Mesenteric fat pad (tissue), 1 donor: ENCODE measurements at places on chromosomes 3 and 15.

GRCh38 chr15:74682954-74683353 is 12.9 kb downstream of the EDC3 start:
- DNase-seq: no peak

DNA sequence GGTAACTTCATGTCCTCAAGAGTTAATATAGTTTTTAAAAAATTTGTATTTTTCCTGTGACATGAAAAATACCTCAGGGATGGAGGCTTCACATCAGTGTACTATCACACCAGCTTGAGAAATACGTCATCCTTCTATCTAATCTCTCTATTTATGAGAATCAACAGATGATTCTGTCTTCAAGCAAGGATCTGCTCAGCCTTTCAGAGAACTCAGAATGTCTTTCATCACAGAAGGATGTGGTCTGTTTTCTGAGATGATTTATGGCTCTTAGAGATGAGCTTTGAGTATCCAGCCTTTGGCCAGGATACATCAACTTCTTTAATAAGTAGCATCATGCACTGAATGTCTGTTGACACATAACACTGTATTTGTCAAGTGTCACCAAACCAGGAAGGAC is 193.9 kb downstream of the DTWD1 start:
- DNase-seq: no peak

DNA sequence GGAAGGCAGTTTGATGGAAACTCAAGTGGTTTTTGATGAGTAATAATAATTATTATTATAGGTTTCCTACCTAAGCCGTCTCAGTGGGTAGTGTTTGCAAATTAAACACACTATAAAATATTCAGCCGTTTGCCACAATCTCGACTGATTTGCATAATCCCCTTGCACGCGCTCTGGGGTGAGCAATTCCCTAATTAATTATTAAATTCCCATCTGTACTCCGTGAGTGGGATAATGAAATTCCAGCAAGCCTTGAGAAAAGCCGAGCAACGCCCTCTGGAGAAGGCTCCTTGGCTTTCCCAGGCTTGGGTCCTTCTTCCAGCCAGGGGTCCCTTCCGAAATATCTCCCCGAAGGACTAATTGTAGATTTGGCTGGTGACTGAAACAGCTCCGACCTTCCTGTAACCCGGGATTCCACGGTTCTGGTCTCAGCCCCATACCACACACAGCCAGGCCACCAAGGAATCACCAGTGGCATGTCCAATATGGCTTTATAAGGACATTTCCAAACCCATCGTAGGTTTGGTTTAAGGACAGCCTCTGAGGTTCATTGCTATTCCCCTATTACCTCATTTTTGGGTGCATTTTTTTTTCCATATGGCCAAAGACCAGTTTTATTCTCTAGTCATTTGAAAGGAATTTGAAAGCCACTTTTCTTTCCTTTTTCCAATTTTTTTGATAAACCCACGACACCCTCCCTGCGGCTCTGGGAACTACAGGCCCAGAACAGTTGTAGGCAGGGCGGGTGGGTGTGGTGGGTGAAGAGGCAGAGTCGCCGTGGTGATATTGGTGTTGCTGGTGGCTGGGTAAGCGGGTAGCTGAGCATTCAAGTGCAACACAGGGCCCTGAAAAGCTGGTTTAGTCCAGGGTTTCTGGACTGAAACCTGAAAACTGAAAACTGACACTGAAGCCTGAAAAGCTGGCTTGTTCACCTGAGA is 33.2 kb upstream of the RGMA start:
- DNase-seq: no peak

DNA sequence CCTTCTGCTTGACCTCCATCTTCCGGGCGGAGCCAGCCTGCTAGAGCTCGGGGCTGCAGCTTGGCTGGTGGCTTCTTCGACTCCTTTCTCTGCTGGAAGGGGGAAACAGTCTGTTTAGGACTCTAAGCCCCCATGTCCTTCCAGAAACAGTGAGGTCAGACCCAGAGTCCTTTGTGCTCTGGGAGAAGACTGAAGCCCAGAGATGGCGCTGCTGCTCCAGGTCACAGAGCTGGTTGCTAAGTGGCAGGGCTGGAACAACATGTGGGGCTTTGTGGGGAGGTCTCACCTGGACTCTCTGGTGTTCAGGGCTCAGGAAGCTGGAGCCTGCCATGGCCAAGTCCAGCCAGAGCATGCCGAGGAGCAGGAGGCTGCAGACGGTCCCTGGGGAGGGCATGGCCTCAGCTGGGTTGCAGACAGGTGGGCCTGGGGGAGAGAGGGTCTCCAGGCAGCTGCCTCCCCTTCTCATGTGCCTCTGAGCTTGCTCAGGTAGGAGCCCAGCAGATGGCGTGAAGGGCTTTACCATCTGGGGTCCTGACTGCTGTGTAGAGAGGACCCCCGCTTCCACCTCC is 2.9 kb downstream of the GHRL start:
- DNase-seq: peak; percentile 67

GRCh38 chr3:60854791-60855190 is 396.5 kb downstream of the FHIT start:
- no peak for DNase-seq

- no peak for DNase-seq
These were observed 18.7 kb downstream of the AP3S2 start for GRCh38 chr15:89874926-89875564.

DNA sequence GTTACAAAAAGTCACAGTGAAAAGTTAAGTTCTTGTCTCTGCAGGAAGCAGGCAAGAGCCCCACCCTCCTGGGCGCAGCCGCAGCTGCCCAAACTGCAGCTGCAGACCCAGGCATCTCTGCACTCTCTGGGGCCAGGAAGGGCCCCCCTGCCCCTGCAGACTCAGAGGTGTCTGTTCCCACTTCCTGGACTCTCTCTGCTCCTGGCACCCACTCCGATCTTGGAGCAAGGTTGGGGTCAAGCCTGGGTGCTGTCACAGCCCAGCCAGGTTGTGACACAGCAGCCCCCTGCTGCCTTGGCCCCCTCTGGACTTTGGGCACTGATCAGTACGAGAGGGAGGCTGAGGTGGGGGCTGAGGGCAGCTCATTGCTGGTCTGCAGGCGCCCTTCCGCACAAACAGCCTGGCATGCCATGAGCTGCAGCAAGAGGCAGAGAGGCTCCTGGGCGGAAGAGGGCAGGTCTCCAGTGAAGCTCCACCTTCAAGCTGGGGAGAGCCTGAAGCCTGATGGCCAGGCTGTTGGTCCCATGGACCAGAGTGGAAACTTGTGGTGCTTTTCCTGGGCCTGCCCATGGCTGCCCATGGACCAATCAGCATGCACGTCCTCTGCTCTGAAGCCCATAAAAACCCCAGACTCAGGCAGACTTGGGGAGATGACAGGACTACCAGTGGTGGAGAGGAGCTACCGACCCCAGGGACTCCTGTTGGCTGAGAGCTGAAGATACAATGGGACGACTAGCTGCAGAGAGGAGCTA is 42.9 kb upstream of the LRRFIP2 start:
- no peak for DNase-seq

- no peak for DNase-seq
These were observed 222.2 kb upstream of the TRIM42 start for GRCh38 chr3:140455521-140456214.

DNA sequence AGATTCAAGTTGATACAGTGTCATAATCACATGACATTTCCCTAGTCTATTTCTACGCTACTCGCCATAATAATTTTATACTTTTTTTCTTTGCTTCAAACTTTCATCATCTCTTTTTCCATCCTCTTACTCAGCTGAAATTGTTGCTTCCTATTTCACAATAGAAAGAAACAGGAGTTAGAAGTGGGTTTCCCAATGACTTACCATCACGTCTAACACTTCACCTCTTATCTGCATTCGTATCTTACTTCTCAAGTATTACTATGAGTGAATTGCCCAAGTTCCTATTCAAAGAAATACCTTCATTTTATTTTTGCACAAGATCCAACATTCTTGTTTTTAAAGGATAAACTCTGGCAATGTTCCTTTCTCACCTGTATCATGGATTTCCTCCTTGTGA is 1539.9 kb downstream of the SI start:
- no peak for DNase-seq
